ENCODE measurements at places on chromosomes 3 and 15. TPM values are rescaled to one million over a fixed set of nuclear protein-coding genes. Genes with fewer than 3 reads are reported as not detected.

The MESP2 gene
- total RNA-seq: 1.1 TPM

The SETMAR gene
- 9.6 TPM for total RNA-seq

The IGDCC3 gene
- 0.18 TPM for total RNA-seq

The MAPKAPK3 gene
- total RNA-seq: 14.8 TPM

The DLG1 gene
- 90.2 TPM for total RNA-seq

The RPL29 gene
- total RNA-seq: 696 TPM

The SCG3 gene
- 0.62 TPM for total RNA-seq

The MAGEL2 gene
- total RNA-seq: not detected

The DUOXA2 gene
- not detected for total RNA-seq

The RTP3 gene
- total RNA-seq: not detected

The GOLGA8N gene
- 4.1 TPM for total RNA-seq

The GOLGA6L10 gene
- 3.5 TPM for total RNA-seq

Measured in Panc1 (cell line).